CD4-positive, alpha-beta memory T cell (primary cell): ENCODE measurements at places on chromosomes 1 and 21. TPM values are rescaled to one million over a fixed set of nuclear protein-coding genes. Genes with fewer than 3 reads are reported as not detected.

GRCh38 chr1:112698366-112699310 is 8.3 kb downstream of the RHOC start:
- DNase-seq, result no peak

DNA sequence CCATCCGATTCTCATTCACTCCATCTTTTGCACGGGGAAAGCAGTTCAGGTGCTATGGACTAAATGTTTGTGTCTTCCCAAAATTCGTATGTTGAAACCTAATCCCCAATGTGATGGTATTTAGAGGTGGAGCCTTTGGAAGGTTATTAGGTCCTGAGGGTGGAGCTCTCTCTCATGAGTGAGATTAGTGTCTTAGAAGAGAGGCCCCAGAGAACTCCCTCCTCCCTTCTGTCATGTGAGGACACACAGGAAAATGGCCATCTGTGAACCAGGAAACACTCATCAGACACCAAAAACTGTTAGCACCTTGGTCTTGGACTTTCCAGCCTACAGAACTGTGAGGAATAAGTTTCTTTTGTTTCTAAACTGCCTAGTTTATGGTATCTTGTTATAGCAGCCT is 15.8 kb upstream of the CCDC190 start:
- DNase-seq, result no peak

GRCh38 chr1:183048087-183049085 is 25.2 kb downstream of the LAMC1 start:
- no peak for DNase-seq

DNA sequence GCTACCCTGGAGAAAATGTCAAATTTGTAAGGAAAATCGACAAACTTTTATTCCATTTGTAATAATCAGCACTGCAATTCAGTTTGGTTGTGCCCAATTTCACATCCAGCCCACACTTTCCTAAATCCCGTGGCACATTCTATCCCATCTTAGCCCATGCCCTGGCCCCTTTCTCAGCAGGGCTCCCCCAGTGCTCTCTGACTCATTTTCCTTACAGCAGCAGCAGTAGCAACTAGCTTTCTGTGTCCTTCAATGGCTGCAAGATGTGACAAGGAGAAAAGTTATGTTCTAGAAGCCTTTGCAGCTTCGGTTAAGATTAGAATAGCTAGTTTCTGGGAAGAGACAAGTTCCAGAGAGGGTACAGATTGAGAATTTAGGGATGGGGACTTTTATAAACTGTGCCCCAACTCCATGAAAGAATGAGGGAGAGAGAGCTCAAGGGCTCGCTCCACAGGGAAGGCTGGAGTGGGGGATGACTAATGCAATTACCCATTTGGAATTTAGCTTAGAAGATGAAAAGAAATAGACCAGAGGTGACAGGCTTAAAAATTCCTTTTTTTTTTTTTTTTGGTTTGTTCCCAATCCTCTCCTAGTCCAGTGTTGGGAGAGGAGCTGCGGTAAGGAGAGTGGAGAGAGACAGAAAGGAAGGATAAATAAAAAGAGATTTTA is 47.0 kb upstream of the POU2F1 start:
- DNase-seq, result no peak

GRCh38 chr21:38968887-38969543 is 163.3 kb downstream of the ETS2 start:
- no peak for DNase-seq

SLC45A3 gene
- 0.19 TPM for total RNA-seq

GRCh38 chr21:38910390-38911067 is 104.8 kb downstream of the ETS2 start:
- DNase-seq, result no peak

DNA sequence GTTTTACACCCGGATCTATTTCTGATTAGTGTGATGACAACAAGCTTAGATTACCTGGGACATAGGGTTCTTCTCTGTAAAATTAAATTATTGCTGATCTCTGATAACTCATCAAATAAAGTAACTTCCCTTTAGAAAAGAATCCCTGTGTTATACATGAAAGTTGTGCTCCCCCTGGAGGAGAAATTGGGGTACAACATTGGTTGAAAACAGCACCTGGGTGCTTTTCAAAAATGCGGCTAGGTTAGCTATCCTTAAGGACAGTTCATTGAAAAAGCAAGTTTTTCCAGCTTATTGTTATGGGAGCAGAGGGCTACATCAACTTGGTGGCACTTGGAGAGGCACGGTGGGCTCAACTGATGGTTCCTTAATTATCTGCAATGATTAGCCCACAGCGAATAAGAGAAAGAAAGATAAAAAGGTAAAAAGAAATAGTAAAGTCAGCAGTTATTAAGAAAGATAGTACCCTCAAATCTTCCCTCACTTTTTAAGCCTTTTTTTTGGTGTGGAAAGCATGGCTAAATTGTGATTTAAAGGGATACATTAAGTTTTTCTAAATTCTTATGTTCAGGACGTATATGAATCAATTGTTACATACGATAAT is 97.8 kb downstream of the FMN2 start:
- peak; percentile 3 for DNase-seq

SASS6 gene
- 5.8 TPM for total RNA-seq

KRTAP21-2 gene
- total RNA-seq, result not detected

SPRR4 gene
- not detected for total RNA-seq

NKAIN1 gene
- total RNA-seq, result not detected

DNA sequence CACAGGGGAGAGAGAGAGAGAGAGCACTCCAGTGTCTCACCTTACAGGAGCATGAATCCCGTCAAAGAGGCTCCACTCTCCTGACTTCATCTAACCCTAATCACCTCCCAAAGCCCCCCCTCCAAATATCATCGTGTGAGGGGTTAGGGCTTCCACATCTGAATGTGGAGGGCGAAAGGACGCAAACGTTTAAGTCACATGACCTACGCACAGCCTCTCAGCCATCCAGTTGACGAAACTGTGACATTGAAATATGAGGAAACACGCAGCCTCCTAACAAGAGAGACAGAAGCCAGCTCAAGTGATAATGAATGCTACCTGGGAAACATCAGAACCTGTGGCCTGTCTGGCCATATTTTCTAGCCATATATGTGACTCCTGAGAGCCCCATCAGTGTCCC is 63.7 kb downstream of the MATN1 start:
- DNase-seq, result no peak

F13B gene
- total RNA-seq, result not detected

CNKSR1 gene
- total RNA-seq, result 3.4 TPM

DNA sequence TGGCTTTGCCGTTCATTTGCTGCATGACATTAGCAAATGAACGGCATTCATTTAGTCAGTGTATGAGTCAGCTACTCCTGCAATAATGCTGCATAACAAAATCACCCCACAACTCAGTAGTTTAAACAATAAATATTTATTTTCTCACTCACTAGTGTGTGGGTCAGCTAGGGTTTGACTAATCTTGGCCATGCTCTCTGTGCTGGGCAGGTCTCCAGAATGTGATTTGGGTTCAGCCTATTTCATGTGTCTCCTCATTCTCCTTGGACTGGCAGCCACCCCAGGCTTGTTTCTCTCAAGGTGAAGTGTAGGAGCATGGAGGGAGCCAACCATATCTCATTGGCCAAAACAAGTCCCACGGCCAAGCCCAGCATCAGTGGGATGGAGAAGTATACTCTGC is 104.3 kb downstream of the LACTBL1 start:
- DNase-seq, result no peak

DNA sequence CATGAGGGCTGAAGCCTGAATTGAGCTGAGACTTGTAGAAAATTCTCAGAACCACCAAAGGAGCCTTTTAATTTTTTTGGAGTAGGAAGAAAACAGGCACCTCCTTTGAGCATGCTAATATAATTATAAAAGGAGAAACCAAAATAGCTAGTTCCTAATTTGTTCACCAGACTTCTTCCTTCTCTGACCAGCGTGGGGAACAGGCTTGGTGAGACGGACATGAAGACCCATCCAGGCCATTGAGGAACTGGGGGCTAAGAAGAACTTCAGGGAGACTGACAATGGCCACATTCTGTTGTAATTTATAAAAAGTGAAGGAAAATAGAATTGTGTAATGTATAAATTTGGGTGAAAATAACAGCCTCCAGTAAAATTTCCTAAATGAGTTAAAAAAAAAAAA is 62.6 kb downstream of the MAN1C1 start:
- DNase-seq, result no peak

- no peak for DNase-seq
Measured at GRCh38 chr1:23854568-23854967, 13.5 kb downstream of the FUCA1 start.

DNA sequence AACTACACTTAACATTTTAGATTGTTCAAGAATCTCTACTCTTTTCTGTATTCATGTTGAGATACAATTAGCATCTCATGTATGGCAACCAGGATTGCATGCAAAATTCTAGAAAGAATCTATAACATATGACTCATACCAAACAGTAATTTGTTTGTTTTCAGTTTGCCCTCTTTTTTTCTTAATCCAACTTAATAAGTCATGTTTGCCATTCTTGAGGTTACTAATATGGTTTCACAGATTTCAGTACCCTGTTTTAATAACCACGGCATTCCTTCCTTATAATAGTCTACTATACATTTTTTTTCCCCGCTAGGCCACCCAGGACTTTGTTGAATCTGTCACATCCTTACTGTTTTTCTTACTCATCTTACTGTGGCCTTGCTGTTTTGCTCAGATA is 140.8 kb downstream of the FMN2 start:
- no peak for DNase-seq

DNA sequence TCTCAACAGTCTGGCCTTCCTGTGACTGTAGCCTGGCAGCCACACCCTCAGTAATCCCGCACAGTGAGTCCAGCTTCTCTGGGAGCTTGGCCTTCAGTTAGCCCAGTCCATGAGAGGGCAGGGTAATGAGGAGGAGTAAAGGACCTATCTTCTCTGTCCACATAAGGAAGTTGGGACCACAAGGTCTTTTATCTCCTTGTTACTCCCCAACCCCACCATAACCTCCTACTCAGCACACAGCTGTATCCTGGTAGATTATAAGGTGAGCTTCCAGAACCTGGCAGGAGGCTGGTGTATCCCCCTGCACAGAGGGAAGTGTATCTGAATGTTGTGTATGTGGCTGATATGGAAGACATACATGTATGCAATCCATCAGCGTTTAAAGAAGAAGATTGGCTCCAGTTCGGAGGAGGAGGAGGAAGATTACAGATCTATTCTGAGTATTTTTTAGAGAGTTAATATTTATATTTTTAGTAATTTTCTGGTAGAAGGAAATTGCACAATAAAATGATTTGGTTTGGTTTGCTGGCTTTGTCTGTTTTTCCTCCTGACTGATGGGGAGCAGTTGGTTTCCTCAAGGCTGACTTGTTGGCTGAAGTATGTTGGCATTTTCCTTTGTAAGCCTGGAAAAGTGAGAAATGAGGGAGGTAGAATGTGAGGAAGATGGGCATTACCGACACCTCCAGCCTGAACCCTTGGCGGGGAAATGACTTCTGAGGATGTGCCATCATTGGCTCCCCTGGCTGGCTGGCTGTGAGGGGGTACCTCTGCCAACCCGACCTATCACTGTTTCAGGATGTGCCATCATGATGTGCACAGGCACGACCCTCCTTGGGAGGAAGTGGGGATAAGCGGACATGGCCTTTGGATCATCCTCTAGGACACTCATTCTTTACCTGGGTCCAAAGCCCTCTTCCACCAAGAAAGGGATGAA is 5.0 kb downstream of the C1orf226 start:
- no peak for DNase-seq

DNA sequence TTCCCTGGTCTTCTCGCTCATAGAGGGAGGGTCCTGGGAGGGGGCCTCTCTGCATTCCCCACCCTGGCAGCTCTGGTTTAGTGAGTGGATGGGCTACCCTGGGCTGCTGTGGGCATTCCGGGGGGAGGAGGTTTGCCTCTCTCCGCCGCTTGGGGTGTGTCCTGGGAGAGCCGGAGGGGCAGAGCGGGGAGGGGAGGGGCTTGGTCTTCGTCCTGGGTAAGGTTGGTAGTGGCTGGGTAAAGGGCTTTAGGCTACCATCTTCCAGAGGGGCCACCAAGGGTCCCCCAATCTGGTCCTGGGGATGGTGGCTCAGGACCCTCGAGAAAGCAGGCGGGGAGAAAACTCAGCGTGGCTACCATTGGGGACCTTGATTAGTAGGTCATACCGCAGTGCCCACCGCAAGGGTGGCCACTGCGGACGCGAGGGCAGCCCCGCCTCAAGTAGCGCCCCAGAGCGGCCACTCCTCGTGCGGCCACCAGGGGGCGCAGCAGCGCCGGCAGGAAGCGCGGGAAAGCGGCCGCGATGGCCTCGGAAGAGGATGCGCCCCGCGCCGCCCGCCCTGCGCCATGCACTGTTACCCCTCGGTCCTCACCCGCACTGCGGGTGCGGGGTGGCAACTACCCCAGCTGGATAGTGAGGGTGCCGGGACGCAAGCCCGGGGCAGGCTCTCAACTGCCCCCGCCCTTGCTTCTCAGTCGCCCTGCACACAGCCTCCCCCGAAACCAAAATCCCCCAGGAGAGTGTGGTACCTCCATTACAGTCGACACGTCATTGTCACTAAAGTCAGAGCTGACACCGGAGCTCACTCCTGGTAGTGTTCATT is 44.1 kb upstream of the SLC25A33 start:
- DNase-seq, result peak; percentile 55

- DNase-seq, result no peak
Measured at GRCh38 chr1:199009447-199009846, 370.6 kb downstream of the PTPRC start.

BLACAT1 gene
- total RNA-seq, result 0.44 TPM

- DNase-seq, result no peak
Measured at GRCh38 chr1:99252630-99253029, 11.7 kb upstream of the PLPPR4 start.
